ENCODE measurements at places on chromosomes 5 and 9.

GRCh38 chr5:173333925-173334661 is 5.9 kb upstream of the STC2 start:
- DNase-seq = no peak

DNA sequence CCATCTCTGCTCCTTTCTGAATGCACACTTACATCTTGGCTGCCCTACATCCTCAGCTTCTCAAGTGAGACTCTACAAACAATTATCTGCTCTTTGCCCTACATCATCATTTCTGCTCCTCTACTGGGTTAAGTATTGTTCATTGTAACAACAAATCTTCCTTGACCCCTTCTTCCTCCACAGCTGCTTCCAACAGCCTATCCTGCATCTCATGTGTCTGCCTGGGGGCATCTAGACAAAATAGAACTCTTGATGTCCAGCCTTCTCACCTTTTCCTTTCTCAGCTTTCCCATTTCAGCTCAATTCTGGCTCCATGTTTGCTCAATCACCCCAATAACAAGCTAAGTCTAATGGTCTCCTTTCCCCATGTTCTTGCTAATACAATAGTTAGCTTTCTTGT is 509.8 kb downstream of the DIRAS2 start:
- DNase-seq = no peak

DNA sequence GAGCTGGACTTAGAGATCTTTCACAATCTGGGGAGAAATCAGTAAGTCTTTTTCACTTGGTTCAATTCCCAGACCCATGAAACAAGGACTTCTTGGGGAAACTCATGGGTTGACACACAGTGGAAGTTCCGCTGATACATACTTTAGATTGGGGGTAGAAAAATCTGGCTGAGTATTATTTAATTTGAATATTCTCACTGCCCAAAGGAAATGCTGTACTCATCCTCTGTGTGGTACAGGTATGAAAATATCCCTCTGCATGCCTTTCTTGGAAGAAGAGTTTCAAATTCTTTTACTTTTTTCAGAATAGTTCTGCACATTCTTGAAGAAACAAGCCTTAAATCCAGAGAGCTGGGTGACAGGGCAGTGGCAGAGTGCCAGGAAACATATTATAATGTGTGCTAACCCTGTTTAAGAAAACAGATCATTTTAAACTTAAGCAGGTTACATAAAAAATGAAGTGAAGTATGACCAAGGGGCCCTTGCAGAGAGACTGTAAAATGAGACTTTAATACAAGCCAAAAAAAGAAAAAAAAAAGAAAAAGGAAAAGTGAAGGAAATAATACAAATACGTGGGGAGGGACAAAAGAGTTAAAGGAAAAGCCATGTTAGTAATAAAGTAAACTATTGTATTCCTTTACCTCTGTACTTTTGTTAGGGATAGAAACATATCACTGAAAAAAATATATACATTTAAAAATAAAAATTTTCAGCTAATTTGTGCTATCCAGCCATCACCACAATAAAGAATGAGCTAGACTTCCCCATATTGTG is 173.4 kb upstream of the NR3C1 start:
- DNase-seq = no peak

DNA sequence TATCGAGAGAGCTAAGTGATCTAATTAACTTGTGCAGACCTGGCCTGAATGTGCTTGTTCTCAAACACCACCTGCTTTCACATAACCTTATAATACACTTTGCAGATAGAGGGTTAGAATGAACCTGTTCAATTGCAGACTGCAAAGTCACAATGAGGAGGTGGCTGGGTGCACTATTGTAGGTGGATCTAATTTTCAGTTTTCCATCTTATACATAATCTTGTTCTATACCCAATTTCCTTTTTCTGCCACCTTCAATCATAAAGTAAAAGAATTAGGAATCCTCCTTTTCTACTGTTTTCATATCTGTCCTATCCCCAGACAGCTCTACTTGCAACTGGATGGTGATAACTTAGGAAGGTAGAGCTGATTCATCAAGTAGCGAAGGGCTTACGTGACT is 68.8 kb upstream of the APC start:
- no peak for DNase-seq

DNA sequence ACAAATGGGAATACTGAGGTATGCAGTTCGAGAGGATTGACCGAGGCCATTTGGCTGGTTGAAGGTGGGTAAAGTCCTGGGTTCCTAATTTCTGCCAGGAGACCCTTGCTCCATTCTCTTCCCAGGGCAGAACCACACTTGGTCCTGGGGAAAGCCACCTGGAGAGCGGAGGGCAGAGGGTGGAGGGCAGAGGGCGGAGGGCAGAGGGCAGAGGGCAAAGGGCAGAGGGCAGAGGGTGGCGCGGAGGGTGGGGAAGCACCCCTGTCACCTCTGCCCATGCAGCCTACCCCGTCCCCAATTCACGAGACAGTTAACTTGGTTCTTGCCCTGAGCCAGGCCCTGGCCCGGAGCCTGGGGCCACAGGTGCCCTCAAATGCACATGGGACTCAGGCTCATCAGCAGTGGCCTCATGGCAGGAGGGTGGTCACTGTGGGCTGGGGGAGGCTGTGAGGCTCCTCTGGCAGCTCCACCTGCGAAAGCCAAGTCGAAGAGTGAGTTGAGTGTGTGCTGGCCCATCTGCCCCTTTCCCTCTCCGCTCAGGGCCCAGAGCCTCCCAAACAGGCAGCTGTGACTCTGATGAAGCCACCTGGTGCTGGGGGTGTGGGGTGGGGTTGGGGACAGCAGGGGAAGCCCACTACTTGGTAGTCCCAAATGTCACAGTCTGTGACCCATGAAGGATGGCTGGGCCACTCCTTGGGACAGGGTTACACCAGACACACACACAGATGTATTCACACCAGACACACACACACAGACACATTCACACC is 28.0 kb upstream of the FCN1 start:
- DNase-seq = no peak

DNA sequence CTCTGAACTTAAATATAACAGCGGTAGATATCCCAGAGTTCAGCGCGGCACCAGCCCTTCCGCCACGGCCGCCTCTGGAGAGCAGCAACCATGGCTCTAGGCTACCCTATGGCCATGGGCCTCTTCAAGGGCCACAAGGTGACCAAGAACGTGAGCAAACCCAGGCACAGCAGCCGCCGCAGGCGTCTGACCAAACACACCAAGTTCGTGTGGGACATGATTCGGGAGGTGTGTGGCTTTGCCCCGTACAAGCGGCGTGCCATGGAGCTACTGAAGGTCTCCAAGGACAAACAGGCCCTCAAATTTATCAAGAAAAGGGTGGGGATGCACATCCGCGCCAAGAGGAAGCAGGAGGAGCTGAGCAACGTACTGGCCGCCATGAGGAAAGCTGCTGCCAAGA is 229.0 kb downstream of the ACTL7B start:
- DNase-seq = no peak

DNA sequence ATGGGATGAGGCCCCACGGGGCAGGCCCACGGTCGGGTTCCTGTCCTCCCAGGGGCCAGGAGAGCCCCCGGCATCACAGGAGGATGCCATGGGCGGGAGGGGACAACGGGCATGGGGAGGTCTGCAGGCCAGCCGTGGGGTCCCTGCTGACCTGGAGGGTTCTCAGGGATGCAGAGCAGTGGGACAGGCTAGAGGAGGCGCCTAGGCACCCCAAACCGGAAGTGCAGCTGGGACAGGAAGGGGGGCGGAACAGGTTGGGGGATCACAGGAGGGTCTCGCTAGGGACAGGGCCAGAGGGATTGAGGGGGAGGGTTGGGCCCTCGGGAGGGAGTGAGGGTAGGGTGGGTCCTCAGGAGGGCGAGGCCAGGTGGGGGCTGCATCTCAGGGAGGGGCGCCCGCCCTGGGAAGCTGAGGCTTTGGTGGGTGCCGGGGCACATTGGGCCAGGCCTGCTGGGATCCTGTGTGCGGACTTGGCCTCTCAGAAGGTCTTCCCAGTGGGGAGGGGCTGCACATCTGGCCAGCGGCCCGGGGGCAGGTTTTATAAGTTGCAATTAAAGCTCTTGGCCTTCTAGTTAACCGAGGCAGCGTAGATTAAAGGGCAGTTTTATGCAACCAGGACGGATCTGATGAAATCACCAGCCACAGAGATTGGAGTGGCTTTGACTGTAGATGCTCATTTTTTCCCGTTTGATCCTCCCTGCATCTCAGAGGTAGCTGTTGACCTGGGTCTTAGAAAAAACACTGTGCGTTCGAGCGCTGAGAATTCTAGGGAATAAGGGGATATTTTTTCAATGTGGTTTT is 20.1 kb downstream of the NKD2 start:
- no peak for DNase-seq

- DNase-seq = peak; percentile 12
These were observed 1.1 kb downstream of the HEXB start for GRCh38 chr5:74685979-74686631.

DNA sequence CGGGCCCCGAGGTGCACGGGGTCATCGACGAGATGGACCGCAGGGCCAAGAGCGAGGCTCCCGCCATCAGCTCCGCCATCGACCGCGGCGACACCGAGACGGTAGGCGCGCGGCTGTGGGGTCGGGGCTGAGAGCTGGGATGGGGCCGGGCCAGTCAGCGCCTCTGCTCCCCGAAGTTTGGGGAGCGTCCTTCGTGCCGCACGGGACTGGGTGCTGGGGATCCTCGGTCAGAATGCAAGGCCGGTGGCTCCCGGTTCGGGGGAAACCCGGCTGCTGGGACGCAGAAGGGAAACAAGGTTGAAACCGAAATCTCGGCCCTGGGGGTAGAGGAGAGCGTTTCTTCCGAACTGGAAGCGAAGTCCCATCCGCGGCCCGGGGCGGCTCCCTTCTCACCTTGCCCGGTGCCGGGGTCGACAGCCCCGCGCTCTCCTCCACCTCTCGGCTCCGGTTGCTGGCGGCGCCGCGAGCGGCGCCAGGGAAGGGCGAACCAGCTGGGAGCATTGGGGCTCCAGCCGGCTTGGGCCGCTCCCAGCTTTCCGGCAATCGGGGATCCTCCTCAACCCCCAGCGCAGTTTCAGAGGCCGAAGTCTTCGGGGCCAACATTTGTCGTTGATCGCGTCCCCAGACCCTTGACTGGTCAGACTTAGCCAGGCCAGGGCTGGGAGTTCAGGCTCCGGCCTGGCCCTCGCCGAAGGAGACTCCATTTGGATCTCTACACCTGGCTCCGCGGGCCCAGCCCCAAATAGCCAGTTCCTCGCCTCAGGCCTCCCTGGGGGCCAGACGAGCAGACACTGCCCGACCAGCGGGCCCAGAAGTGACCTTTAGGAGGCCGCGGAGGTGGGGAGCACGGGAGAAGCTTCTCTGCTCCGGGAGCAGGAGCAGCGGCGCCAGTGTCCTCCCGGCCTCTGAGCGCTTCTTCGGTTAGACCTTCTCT is 1.1 kb downstream of the LHX2 start:
- DNase-seq = no peak

DNA sequence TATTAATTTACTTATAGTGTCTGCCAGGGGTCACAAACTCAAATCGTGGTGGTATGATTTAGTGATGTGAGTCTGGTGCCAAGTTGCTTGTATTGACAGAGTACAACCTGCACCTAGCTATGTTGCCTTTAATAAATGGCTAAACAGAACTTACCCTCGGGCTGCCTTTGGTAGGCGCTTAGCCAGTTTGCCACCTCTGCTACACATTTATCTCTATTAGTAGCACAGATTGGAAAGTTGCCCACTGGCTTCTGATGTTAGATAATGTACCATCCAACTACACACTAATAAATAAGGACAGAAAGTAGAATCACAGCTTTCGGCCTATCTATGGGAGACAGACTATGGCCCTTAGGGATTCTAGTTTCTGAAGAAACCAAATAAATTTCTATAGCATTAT is 368.4 kb downstream of the MAN2A1 start:
- DNase-seq = no peak

- no peak for DNase-seq
These were observed 133.5 kb downstream of the MED27 start for GRCh38 chr9:131946180-131946579.

- DNase-seq = no peak
These were observed 60.9 kb upstream of the UBAC1 start for GRCh38 chr9:136021872-136022681.

DNA sequence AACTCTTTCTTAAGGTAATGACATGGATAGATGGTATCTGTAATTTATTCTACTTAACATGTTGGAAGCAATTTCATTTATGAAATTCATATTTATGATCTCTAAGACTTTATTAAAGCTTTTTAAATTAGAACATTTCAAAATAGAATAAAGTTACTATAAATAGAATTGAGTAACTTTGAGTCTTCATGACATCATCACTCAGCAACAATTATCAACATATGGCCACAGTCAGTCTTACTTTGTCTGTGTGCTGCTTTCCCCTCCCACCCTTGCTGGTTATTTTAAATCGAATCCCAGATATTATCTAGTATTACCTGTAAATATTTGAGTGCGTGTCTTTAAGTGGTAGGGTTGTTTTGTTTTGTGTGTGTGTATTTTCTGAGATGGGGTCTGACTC is 65.2 kb downstream of the IPO11 start:
- no peak for DNase-seq

GRCh38 chr9:132395560-132395959 is 11.1 kb downstream of the TTF1 start:
- DNase-seq = no peak

DNA sequence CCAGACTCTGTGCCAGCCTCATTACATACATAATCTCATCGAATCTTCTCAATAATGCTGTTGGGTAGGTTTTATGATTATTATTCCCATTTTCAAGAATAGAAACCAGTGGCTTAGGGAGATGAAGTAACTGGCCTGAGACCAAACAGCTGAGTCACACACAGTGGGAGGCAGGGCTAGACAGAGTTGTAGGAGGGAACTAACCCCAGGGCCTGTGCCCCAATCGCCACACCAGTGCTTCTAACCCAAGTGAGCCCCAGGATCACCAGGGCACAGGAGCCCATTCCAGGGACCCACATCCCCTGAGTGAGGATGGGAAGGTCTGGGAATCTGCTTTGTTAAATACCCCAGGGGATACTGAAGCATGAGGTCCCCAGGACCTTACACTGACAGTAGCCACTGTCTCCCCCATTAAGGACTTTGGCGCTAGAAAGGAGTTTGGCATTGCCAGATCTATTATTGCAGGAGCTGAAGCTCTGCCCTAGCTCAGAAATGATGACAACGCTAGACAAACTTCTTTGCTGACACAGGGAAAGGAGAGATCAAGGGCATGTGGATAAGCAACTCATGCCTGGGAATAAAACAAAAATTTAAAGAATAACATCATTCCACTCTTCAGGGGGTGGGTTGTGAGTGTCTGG is 63.8 kb upstream of the PPARGC1B start:
- no peak for DNase-seq

- peak; percentile 45 for DNase-seq
These were observed 85.6 kb downstream of the GADD45G start for GRCh38 chr9:89690334-89690912.

- DNase-seq = no peak
These were observed 460.4 kb downstream of the ACTL7B start for GRCh38 chr9:108395421-108395820.

- no peak for DNase-seq
These were observed 111.8 kb downstream of the ACTL7B start for GRCh38 chr9:108743901-108744371.

GRCh38 chr5:81842795-81843398 is 92.0 kb upstream of the SSBP2 start:
- no peak for DNase-seq

GRCh38 chr5:175215906-175216305 is 228.1 kb downstream of the DRD1 start:
- no peak for DNase-seq
